ENCODE measurements at places on chromosomes 12 and 14. TPM values are rescaled to one million over a fixed set of nuclear protein-coding genes. Genes with fewer than 3 reads are reported as not detected.

SALL2 gene
- 2.6 TPM for total RNA-seq

A2M gene
- 588 TPM for total RNA-seq

GRCh38 chr14:80419769-80420168 lies 208.5 kb upstream of the DIO2 start:
- no peak for DNase-seq

DNA sequence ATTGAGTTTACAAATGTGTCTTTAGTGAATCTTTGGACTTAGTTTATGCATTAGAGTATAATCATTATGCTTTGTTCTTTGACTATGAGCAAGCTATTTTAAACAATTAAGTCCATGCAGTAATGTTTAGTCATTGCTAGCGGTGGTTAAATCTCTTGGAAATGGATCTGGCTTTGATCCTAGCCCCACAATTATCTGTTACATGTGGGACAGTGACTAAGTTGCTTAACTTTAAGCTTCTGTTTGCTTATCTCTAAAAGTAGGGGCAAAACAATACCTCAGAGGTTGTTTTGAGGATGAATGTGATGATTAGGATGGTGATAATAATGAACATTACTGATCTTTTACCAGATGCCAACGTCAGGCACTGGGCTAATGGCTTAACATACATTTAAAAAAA lies 124.2 kb downstream of the NPAS3 start:
- no peak for DNase-seq

GRCh38 chr12:60230056-60230455 lies 634.2 kb downstream of the SLC16A7 start:
- DNase-seq = no peak

Data from cardiac septum (tissue), 1 donor.